ENCODE measurements at places on chromosomes 12 and 14.

GRCh38 chr14:52314595-52315354 lies 663 bp downstream of the PTGER2 start:
- no peak for DNase-seq

- DNase-seq, result no peak
These were observed 181.0 kb downstream of the CFAP54 start for GRCh38 chr12:96670334-96670899.

GRCh38 chr12:49615725-49616124 lies 7.6 kb upstream of the PRPF40B start:
- DNase-seq, result no peak

DNA sequence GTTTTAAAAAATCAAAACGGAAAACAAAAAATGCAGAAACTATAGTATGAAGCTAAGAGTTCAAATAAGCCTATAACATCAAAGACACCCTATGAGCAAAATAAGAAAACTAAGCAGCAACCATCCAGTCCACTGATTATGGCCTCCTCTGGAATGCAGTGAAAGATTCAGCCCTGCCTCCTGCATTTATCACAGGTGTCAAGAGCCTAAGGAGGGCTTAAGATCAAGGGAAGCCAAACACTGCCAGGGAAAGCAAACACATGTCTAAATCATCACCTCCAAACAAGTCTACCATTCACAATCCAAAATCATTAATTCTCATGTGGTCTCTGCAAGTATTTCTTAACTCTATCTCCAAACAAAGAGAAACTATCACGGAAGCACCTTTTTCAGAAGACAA lies 28.4 kb downstream of the SARNP start:
- no peak for DNase-seq

DNA sequence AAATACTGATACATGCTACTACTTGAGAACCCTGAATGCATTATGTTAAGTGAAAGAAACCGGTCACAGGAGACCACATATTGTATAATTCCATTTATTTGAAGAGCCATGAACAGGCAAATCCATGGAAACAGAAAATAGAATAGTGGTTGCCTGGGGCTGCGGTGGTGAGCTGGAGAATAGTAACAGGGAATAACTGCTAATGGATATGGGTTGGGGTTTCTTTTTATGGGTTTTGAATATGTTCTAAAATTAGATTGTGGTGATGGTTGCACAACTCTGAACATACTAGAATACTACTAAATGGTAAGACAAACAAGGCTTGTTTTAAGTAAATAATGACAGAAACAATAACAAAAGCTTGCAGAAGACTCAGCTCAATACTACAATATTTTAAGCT lies 293.0 kb downstream of the BTG1 start:
- DNase-seq, result no peak

GRCh38 chr12:28568704-28569103 lies 378.4 kb downstream of the CCDC91 start:
- DNase-seq, result no peak

- no peak for DNase-seq
These were observed 8.1 kb downstream of the COCH start for GRCh38 chr14:30882431-30882830.

DNA sequence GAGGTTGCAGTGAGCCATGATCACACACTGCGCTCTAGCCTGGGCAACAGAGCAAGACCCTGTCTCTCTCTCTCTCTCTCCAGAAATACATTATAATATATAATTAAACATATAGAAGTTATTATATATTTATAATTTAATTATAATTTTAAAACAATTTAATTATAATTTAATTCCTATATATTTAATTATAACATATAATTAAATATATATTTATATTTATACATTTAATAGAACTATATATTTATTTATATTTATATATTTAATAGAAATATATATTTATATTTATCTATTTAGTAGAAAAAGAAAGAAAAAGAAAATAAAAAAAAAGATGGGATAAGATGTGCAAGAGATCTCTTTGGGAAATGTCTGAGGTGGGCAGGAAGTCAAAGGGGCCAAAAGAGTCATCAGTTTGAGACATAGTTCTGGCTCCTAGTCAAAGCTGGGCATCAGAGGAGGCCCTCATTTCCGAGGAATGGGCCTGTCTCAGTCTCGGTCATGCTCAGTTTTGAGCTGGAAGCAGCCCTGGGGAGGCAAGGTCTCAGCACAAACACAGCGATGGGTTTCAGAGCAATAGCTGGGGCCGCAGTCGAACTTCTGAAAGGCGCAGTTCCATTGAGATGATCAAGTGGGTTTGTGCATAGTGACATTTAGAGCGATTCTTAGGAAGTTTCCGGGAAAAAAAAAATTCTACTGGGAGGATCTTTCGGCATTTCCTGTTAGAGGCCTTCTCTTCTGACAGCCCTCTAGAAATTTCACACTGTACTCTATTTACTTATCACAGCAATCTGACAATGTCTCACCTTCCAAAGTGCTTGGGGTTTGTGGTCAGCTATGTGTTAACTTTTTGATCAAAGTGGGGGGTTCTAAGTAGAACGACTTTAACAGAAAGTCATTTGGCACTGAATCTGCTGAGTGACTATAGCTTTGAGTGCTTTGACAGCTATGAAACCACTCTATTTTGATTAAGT lies 58.7 kb upstream of the GZMB start:
- no peak for DNase-seq

- DNase-seq, result no peak
These were observed 110.9 kb upstream of the DNM1L start for GRCh38 chr12:32568228-32568627.

GRCh38 chr14:99454246-99454645 lies 26.4 kb downstream of the SETD3 start:
- no peak for DNase-seq

- no peak for DNase-seq
These were observed 69.3 kb downstream of the FBXO34 start for GRCh38 chr14:55340482-55340881.

- DNase-seq, result no peak
These were observed 13.9 kb downstream of the ATL1 start for GRCh38 chr14:50573862-50574261.

Data from stimulated activated CD8-positive, alpha-beta memory T cell treated with anti-CD3 and anti-CD28 coated beads, Interleukin-4, amount 100 ng/mL, for 1 hour (primary cell).